ENCODE measurements at places on chromosomes 1 and 21.

DNA sequence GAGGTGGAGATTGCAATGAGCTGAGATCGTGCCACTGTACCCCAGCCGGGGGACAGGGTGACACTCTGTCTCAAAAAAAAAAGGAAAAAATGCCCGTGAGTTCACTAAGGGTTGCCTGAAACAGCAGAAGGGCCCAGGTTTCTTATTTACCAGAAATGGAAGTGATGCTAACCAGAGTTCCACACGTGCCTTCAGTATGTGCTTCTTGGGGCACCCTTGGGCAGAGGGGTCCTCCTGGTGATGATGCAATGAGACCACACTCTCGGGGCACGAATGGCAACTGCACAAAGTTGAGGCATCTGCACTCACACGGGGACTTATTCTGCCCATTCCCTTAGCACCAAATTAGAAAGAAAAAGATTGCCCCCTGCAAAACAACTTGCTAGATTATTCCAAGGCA lies 29.2 kb downstream of the OLIG1 start:
- DNase-seq: no peak

GRCh38 chr21:36263797-36264196 lies 56.2 kb upstream of the MORC3 start:
- no peak for DNase-seq

DNA sequence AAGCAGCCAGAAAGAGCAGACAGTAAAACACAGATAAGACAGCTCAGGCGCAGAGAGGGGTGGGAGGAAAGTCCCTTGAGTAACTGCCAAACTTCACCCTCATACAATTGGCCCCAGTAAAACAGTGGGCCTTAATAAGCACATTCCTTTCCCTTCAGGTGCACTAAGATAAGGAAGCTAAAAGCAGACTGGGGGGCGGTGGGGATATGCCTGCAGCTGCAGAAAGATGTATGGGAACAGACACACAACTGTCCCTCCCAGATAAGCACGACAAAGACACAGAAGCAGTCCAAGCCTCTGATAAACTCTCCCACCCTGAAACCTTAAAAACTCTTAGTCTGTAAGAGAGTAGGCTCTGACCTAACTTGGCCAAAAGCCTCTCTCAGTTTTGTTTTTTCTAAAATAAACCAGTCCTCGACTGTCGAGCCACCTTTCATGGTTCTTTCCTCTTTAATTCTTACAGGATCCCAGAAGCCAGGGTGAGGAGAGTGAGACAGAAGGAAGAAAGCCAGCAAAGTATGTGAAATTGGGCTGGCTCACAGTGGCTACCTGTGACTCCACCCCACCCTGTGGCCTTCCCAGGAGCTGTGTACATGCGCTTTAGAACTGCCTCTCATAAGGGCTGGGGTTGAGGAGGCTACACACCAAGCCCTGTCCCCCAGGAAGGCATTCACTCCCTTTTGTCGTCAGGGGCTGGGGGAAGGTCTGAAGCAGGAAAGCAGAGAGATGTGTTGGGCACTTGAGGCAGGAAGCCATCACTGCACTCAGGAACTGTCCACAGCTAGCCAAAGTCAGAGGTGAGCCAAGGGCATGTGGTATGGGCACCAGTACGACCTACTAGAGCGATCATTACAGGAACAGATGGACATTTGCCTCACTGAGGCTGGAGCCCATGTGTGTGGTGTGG lies 4.6 kb downstream of the PGLYRP4 start:
- DNase-seq: no peak

- no peak for DNase-seq
Observed at GRCh38 chr1:6745073-6745472, 40.2 kb upstream of the CAMTA1 start.

DNA sequence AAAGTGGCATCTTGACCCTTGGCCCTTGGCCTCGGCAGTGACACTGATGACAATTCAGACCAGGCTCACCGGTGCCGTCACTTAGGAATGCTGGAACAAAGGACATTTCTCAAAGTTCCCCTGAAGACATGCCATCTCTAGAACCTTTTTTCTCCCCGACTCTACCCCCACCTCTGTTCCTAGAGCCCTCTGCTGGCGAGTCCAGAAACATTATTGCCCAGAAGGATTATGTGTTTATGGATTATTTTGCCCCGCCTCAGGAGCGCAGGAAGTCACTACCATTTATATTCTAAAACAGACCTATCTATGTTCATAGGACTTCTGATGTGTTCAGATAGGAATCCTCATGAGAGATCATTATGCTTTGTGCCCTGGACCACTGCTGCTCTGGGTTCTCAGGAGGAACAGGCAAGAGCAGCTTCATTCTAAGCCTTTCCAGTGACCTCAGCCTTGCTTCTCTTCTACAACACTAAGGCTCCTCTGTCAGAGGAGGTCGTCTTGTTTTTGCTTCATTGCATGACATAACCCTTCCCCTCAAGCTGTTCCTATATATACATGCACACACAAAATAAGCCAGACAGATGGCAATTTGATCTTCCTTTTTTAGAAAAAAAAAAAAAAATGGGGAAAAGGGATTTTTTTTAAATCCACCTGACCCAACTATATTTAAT lies 12.4 kb upstream of the SHISA4 start:
- DNase-seq: no peak

DNA sequence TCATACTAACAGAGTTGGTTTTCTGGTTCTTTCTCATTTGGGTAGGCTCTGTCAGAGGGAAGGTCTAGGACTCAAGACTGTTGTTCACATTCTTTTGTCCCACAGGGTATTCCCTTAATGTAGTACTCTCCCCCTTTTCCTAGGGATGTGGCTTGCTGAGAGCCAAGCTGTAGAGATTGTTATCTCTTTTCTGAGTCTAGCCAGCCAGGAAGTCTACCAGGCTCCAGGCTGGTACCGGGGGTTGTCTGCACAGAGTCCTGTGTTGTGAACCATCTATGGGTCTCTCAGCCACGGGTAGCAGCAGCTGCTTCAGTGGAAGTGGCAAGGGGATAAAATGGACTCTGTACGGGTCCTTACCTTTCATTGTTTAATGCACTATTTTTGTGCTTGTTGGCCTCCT lies 226.4 kb downstream of the LBR start:
- DNase-seq: no peak

DNA sequence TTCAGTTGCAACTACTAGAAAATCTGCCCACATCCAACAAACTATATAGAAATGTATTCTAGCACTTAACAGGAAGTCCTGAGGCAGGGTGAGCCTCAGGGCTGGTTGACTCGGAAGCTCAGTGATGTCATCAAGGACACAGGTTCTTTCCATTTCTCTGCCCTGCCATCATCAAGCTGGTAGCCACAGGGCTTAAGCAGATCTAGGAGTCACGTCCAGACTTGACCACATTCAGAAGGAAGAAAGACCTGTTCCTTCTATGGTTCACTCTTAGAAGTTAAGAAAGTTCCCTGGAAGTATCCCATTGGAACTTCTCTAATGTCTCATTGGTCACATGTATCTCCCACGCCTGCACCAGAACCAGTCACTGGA lies 438.1 kb downstream of the PRDM2 start:
- no peak for DNase-seq

GRCh38 chr1:233735847-233736246 lies 121.9 kb downstream of the KCNK1 start:
- no peak for DNase-seq

GRCh38 chr1:180176965-180177364 lies 22.3 kb downstream of the QSOX1 start:
- DNase-seq: no peak

- no peak for DNase-seq
Observed at GRCh38 chr1:81453971-81454370, 346.8 kb upstream of the ADGRL2 start.

DNA sequence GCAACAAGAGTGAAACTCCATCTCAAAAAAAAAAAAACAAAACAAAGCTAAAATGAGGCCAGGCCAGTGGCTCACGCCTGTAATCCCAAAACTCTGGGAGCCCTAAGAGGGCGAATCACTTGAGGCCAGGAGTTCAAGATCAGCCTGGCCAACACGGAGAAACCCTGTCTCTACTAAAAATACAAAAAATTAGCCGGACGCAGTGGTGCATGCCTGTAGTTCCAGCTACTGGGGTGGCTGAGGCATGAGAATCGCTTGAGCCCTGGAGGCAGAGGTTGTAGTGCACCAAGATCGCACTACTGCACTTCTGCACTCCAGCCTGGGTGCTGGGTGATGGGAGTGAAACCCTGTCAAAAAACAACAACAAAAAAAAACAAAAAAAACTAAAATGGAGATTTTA lies 191.2 kb upstream of the SGIP1 start:
- DNase-seq: no peak

GRCh38 chr1:92791487-92792066 lies 6.7 kb upstream of the EVI5 start:
- no peak for DNase-seq

DNA sequence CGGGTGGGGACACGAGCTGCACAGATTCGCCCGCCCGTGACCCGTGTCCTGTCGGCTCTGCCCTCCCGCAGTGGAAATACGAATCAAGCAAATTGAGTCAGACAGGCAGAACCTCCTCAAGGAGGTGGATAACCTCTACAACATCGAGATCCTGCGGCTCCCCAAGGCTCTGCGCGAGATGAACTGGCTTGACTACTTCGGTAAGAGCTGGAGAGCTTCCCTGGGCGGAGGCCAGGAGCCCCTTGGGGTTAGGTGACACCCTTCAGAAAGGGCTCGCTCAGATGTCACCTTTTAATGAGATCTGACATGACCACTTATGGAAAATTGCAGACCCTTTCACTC lies 489 bp downstream of the CDCA8 start:
- no peak for DNase-seq

DNA sequence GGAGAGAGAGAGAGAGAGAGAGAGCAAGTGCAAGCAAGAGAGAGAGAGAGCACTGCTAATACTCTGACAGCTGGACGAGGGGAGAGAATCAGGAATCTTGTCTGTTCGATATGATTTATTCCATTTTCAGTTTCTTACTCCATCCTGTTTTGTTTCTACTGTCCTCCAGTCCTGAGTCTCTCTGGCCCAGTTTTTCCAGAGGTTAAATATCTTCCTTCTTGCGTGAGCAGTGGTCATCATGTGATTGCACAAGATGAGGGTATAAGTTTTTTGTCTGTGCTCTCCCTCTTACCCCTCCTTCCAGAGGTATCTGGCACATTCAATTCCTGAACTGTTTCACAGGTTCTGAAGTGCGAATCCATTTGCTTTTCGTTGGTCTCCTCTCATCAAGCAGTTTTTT lies 16.8 kb downstream of the UBE2U start:
- DNase-seq: no peak

DNA sequence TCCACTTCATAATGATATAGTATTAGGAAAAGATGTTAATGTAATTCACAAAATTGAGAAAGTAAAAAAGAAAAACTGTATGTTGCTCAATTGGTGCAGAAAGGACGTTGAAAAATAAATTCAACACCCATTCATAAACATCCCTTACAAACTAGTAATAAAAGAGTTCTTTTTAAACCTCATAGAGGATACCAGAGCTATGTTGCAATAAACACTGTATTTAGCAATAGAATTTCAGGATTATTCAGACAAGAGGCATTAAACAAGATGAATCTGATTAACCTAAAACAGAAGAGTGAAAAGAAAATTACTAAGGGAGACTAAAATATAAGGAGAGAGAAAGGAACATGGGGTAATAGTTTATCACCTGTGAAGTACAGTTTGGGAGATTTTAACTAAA lies 154.8 kb downstream of the NTPCR start:
- DNase-seq: no peak

DNA sequence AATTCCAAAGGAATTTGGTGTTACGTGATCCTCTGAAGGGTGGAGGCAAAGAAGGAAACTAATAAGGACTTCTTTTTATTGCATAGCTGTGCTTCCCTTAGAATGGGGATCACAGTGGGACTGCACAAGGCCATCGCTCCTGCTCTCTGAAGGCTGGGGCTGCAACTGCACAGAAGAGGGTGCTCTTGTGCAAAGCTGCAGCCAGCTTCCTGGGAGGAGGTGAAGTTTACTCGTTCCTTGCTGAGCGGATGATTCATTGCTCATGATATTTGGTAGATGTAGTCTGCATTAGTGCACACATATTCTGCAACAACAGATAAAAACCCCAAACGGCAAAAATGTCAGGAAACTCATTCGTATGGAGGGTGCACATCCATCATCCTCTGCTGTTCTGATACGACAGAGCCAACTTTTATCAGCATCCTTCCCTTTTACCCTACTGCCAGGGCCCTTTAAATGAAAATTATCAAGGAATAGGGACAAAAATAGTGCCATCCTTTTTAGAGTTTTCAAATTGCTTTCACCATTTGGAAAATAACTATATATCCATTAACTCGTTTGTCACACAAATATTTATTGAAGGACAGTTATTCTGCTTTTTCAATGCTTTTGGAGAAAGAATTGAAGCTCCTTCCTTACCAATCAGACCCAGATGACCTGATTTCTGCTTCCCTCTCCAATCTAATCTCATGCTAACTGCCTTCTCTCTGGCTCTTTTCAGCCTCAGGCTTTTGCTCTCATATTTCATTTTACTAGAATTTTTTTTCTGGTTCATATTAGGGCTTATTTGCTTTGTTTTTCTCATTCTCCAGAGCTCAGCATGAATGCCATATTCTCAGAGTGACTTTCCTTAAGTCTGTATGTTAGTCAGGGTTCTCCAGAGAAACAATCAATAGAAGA lies 263.6 kb downstream of the DUSP10 start:
- DNase-seq: no peak

GRCh38 chr21:28579986-28580550 lies 412.6 kb downstream of the LTN1 start:
- DNase-seq: no peak

DNA sequence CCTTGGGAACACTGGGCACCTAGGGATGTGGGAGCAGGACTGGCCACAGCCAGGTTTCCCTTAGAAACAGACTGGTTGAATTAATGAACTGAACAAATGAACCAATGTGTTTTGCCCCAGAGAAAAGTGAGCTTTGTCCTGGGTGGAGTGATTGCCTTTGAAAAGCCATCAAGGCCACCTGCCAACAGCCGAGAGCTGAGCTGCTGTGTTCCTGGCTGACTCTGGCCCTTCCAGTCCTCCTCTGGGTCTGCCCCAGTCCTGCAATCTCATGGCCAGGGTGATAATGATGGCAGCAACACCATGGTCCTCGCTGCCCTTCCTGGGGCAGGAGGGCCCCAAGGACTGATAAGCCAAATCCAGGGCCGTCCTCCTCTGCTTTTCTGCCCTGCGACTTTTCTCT lies 18.2 kb upstream of the GJA9 start:
- no peak for DNase-seq

GRCh38 chr1:168939110-168939946 lies 167.2 kb upstream of the ATP1B1 start:
- DNase-seq: no peak

DNA sequence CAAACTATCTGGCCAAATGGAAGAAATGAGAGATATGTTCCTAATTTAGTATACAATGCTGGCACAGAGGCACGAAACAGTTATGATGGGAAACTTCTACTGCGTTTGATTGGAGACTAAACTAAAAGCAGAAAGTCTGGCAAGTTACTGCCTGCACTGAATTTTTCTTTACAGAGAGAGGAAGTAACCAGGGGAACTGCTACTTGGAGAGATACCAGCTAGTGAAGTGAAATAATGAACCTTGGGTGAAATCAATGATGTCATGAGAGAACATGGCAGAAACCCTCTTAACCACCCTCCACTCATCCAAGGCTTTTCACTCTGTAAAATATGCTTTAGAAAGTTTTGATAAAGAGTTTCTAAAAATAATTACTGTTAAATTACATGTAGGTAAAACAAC lies 29.3 kb downstream of the NIBAN1 start:
- no peak for DNase-seq

Measured in frontal cortex (tissue), 4 donors.